ENCODE measurements at places on chromosomes 1 and 21. TPM values are rescaled to one million over a fixed set of nuclear protein-coding genes. Genes with fewer than 3 reads are reported as not detected.

- no peaks in the 10 kb centered on the region for H3K4me1 ChIP-seq
- H3K4me3 ChIP-seq, result no peak overlapping the region
- H3K27ac ChIP-seq, result no peak overlapping the region
- DNase-seq, result no peak
- H3K27me3 ChIP-seq, result no peaks in the 10 kb centered on the region
- no peaks in the 10 kb centered on the region for H3K36me3 ChIP-seq
These were observed 21.5 kb downstream of the EPHB2 start for GRCh38 chr1:22731924-22732720.

DNA sequence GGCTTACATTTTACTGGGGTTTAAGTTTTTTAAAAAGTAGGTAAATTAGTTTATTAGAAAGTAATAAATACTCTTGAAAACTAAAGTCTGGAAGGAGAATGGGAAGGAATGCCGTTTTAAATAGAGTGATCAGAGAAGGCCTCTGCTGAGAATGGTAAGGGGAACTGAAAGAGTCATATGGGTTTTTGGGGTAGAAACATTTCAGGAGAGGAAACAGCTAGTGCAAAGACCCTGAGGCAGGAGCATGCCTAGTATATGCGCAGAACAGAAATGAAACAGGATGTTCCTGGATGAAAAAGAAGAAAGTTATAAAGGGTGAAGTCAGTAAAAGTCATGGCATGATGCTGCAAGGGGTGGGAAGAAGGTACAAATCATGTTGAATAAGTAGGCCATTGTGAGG lies 38.9 kb downstream of the ZC3H11B start:
- no peaks in the 10 kb centered on the region for H3K4me1 ChIP-seq
- no peak overlapping the region for H3K4me3 ChIP-seq
- DNase-seq, result no peak
- no peak overlapping the region for H3K27ac ChIP-seq
- H3K36me3 ChIP-seq, result no peaks in the 10 kb centered on the region

GRCh38 chr1:114282751-114283403 lies 129.2 kb upstream of the SYT6 start:
- DNase-seq, result peak; percentile 76
- no peaks in the 10 kb centered on the region for H3K27me3 ChIP-seq
- H3K36me3 ChIP-seq, result no peaks in the 10 kb centered on the region
- H3K27ac ChIP-seq, result no peak overlapping the region
- H3K4me1 ChIP-seq, result no peaks in the 10 kb centered on the region
- no peak overlapping the region for H3K4me3 ChIP-seq

DNA sequence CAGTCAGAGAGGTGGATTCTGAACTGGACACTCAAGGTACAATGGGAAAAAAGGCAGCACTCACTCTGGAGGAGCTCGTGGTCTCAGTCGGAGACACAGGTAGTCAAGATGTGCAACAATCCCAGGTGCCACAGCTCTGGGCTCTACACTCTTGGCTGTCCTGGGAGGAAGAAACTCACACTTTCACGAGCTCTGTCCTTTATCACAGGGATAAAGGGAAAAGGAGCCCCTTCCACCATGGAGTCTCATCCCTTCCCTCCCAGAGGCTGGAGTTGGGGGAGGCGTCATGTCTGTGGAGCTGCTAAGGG lies 20.3 kb downstream of the CDK18 start:
- no peaks in the 10 kb centered on the region for H3K36me3 ChIP-seq
- H3K4me3 ChIP-seq, result no peak overlapping the region
- H3K27ac ChIP-seq, result no peak overlapping the region

DNA sequence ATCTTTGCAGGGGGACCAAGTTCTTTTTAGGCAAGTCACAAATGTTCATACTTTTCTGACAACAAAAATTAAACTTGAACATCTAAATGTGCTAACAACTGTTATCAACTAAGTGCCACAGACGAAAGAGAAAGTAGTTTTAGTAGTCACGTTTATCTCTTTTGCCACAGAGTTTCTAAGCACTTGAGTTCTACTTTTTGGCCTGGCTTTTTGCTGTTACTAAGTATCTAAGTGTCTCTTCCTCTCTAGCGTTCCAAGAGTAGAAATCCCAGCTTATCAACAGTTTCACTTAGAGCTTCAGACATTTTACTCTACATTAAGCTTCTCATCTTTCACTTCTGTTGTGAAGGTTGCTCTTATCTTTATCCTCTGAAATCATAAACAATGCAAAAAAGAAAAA lies 34.2 kb downstream of the GATAD2B start:
- H3K36me3 ChIP-seq, result peaks cover 23% of the 10 kb centered on the region
- no peak overlapping the region for H3K4me3 ChIP-seq
- no peak overlapping the region for H3K27ac ChIP-seq
- DNase-seq, result no peak
- H3K4me1 ChIP-seq, result peaks cover 6% of the 10 kb centered on the region

Gene SETD4
- polyA plus RNA-seq, result 18.3 TPM

Gene PLA2G2E
- polyA plus RNA-seq, result not detected

Gene RAB25
- polyA plus RNA-seq, result 0.81 TPM

Gene SPRR3
- not detected for polyA plus RNA-seq

Measured in B cell (primary cell).